Fibroblast of gingiva (primary cell): ENCODE measurements at places on chromosomes 11 and 22.

DNA sequence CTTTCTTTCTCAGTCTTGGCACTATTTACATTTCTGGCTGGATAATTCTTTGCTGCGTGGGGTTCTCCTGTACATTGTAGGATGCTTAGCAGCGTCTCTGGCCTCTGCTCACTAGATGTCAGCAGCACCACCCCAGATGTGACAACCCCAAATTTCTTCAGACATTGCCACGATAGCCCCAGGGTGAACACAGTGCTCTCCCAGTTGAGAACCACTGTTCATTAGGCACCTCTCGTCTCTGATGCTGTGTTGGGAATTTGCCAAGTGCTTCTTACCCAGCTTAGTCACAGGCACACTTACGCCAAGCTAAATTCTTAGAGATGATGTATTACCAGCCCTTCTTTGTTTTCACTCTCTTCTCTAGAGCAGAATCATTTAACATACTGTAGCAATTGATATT is 9.4 kb downstream of the TRIM6 start:
- peak; percentile 64 for DNase-seq

GRCh38 chr22:37909766-37910165 is 3.7 kb downstream of the MICALL1 start:
- DNase-seq: peak; percentile 39

GRCh38 chr11:69249311-69250185 is 44.4 kb upstream of the MYEOV start:
- no peak for DNase-seq

DNA sequence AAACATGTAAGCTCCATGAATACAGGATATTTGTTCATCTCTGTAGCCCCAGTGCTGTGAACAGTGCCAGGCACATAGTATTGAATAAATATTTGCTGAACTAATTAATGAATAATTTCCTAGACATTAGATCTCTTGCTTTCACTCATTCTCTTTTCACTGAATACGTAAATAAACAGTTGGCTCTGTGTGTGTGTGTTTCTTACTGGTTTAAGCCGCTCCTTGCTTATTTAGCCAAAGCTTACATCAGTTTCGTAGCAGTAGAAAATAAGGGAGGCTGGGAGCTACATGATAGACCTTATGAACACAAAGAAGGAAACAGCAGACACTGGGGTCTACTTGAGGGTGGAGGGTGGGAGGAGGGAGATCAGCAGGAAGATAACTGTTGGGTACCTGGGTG is 17.2 kb downstream of the KREMEN1 start:
- DNase-seq: no peak

- DNase-seq: no peak
Measured at GRCh38 chr11:126723665-126724045, 276.9 kb downstream of the KIRREL3 start.
